ENCODE measurements at places on chromosomes 2 and 18.

DNA sequence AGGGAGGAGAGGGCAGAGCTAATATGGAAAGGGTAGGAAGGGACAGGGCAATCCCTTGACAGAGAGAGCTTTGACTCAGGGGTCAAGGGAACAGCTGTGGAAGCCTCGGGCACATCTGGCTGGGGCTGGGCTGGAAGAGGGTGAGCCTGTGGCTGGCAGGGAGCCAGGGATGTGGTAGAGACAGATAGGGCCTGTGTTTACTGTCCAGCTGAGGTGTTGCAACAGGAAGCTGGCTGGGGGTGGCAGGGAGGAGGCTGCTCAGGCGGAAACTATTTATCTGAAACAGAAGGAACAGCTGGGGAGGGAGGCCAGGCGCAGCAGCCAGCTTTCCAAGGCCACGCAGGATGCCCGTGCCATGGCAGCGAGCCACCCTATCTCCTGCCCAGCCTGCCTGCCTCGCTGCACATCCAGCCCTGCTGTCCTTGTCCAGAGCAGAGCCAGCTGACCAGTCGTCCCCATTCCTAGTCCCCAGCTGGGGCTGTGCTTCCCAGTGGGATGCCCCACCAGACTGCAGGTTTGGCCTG is 264.7 kb downstream of the CYP26B1 start:
- no peak for DNase-seq

DNA sequence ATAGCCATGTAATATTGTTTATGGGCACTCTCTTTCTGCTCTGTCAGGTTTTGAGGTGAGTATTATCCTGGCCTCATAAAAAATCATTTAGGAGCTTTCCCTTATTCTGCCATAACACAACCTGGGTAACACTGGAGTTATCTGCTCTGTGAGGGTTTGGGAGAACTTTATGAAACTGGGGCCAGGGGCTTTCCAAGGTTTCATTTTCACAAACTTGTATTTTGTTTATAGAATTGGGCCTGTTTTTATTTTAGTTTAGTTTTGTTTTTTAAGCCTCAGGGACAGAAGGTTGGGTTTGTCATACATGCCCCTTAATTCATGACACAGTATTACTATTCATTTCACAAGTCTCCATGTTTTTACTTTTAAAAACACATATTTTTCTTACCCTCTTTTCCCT is 83.5 kb downstream of the IRS1 start:
- DNase-seq, result no peak

DNA sequence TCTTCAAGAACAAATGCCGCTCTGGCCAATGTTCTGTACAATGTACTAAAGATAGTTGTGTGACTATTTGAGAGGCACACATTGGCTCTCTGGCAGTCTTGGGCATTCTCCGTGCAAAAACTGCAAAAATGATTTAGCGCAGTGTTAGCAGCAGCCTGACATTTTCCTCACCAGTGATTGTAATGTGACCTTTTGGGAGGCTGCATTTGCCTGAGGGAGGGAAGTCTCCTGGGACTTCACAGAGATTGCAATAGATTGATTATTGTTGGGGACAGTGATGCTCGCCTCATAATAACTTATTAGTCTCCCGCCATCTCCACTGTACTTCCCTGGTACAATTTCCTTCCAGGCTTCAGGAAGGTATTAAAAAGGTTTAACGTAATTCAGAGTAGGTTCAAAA is 149.2 kb downstream of the UXS1 start:
- no peak for DNase-seq

DNA sequence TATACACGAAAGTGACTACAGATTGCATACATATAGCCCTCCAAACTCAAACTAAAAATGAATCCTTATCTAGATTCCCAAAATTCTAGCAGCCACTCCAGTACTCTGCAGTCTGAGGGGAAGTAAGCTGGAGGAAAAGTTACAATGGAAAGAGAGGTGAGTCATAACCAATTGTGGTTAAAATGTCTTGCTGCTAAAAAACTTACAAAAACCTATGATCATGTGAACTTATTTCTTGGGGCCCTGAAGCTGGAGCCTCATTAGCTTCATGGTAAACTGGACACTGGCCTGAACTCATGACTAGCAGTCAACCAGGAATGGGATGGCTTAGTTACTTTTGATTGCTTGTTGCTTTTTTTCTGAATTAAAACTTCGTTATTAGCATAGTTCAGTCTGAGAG is 175.9 kb downstream of the SLC4A3 start:
- no peak for DNase-seq

- no peak for DNase-seq
Measured at GRCh38 chr2:232714969-232715368, 17.8 kb downstream of the GIGYF2 start.

- DNase-seq, result no peak
Measured at GRCh38 chr2:225041851-225042799, at the start of gene DOCK10. TSS of gene DOCK10 (minus strand) at chr2:225042468. CDS start at chr2:225042374, 94 bp downstream.

DNA sequence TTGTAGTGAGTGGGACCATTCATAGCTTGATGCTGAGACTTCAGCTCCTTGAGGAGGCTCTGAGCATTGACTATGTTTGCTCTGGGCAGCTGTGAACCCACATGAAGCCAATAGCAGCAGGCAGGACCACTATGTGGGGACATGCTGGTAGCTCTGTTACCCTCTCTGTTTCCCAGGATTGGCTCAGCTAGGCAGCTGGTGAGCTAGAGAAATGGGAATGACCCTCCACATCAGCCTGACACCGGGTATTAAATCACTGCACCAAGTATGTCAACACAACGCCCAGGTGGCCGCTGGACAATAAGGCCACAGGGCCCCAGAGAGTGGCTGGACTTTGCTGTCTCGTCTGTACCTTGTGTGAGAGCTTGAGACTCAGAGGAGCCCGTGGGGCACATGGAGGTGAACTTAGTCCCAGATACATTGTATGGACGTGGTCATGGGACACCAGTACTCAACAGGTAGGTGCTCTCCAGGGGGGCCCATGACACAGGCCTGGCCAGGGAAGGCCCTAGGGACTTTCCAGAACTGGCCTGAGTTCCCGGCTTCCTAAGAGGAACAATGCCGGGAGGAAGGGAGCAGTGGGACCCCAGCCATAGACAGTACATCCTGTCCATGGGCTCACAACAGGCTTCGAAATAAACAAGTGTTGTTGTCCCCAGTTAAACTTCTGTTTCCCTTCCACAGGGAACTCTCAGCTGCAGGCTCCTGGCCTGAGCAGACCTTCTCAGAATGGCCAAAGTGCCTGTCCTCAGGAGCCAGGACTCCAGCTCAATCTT is 35.2 kb downstream of the HS1BP3 start:
- DNase-seq, result no peak

- DNase-seq, result no peak
Measured at GRCh38 chr2:33008716-33009115, 62.0 kb downstream of the LTBP1 start.

DNA sequence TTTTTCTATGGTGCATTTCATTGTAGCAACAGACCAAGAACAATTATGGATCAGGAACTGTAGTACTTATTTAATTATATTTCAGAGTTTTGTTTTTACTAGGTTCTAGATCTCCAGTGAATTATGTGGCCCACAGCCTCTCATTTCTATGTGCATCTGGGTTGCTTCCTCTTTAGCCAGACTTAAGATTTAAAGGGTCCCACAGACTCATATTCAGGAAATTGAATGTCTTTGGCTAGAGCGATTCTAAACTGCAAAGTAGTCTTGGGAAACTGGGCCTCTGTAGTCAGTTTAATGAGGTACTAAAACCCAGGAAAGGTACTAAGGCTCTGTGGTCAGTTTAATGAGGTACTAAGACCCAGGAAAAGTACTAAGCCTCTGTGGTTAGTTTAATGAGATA is 94.4 kb downstream of the LYPD6B start:
- no peak for DNase-seq

DNA sequence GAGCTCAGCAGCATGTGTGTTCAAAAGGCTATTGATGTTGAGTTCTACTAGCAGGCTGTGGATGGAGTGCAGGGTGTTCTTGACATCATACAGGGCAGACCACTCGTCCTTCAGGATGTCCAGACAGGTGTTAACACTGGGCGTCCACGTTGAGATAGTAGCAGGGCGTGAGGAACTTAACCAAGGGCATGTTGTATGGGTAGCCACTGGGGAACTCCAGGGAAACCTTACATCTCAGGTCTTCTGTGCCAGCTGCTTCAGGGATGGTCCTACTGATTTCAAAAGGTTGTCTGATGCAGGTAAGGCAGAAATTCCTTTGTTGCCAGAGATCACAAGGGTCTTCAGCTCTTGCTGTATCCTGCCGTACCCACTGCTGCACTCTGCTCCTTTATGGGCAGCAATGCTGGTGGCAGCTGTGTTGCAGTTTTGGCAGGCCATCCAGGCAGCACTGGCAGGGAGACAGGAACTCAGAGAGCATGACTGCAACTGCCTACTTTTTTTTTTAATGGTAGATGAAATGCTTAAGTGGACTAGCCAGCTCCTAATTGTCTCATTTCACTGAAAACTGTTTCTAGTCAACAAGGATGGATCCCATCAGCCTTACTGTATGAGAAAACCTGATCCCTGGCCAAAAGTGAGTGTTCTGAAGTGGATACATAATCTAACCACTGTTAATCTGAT is 32.4 kb upstream of the RBBP8 start:
- no peak for DNase-seq

GRCh38 chr2:111624411-111625156 is 259.4 kb downstream of the ANAPC1 start:
- no peak for DNase-seq

GRCh38 chr2:24821433-24821891 is 28.2 kb downstream of the CENPO start:
- DNase-seq, result no peak

- DNase-seq, result no peak
Measured at GRCh38 chr2:222949690-222950323, 89.0 kb downstream of the ACSL3 start.

GRCh38 chr2:222499226-222499625 is 74.9 kb downstream of the SGPP2 start:
- no peak for DNase-seq

DNA sequence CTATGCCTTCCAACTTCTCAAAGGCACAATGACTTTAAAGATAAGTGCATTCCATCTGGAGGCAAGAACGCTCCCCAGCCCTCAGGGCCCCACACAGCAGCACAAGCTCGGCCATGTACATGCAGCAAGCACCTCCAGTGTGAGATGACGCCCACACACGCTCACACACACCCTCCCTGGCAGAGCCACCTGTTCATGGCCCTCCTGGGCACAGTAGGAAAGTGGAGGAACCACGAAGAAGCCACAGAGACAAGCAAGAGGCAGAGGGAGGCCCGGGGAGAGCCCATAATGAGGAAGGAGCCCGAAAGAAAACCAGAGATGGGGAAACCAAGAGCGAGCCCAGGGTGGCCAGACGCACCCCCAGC is 21.7 kb downstream of the BIN1 start:
- DNase-seq, result no peak

DNA sequence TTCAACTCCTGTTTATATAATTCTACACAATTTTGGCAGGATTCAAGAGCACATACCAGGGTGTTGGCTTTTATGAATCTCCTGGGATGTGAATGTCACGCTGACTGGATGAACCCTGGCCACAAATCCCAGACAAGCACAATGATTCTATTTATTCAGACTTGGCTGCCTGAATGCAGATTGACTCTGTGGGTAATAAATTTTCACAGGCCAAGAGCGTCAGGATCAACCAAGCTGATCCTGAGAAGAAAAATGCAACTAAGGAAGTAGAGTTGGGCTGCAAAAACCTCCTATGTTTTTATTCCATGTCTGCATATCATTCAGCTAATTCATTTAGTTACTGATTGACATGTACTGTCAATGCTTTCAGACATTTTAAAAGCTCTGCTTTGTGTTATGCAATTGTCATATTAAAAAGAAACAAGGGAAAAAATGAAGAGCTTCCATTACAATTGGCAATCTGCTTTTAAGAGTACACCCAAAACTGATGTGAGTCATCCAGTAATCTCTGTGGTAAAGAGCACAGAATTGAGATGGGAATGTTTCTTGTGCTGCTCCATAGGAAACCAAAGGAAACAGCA is 173.0 kb upstream of the REV1 start:
- DNase-seq, result no peak

DNA sequence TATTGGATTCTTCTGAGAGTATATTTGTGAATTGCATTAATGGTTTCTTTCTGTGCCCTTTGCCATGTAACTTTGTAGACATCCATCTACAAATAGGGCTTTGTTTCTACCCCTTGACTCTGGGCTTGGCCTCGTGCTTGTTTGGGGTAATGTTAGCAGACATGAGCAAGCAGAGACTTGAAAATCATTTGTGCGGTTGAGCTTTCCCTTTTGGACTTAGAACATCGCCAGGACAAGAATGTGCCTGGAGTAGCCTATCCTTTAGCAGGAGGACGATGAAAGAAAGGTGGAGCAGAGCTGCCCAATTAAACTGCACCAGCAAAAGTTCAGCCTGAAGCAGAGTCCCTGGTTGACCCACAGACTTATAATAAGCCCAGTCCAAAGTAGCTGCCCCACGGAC is 785.9 kb downstream of the EPHA4 start:
- no peak for DNase-seq

DNA sequence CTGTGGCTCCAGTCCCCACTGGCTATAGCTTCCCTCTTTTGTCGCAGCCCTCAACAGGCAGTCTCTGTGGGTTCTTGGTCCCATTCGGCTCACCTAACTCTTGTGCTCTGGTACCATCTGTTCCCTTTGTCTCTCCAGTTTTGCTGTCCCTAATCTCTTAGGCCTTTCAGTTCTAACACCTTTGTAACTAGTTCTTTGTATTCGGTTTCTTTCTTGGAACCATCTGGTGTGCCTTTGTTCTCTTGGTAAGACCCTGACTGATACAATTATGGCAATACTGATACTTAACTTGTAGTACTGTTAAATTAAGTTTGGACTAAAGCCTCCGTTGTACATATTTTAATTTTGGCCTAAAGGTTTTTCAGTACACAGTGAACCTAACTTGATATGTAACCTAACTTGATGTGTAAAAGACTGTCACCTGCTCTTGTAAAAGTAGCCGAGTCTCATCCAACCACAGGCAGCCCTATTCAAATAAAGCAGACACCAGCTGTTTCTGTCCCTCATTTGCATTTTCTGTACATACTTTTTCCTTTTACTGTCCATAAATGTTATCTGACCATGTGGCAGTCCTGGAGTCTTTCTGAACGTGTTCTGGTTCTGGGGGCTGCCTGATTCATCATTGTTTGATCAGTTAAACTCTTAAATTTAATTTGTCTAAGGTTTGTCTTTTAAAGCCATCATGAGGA is 4.8 kb upstream of the MRPL44 start:
- DNase-seq, result no peak

GRCh38 chr2:203470371-203470770 is 64.7 kb downstream of the RAPH1 start:
- no peak for DNase-seq

DNA sequence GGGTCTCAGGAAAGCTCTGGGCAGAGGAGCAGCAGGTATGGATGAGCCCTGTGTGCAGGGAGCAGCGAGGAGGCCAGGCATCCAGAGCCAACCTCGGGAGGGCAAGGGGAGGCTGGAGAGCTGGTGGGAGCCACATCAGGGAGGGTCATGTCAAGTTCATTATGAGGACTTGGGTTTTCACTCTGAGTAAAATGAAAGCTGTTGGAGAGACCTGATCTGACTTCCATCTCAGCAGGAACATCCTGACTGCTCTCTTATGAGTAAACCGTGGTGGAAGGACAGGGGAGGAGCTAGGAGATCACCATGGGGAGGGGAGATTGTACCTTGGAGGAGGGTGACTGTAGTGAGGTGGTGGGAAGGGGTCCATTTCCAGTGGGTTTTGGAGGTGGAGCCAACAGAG is 209.8 kb downstream of the LDLRAD4 start:
- DNase-seq, result no peak

All from left renal pelvis (tissue), 4 donors.